ENCODE measurements at places on chromosomes 12 and 14.

- DNase-seq: no peak
Measured at GRCh38 chr12:113831476-113831875, 134.6 kb downstream of the RBM19 start.

- DNase-seq: no peak
Measured at GRCh38 chr12:124608450-124608870, 41.0 kb upstream of the NCOR2 start.

DNA sequence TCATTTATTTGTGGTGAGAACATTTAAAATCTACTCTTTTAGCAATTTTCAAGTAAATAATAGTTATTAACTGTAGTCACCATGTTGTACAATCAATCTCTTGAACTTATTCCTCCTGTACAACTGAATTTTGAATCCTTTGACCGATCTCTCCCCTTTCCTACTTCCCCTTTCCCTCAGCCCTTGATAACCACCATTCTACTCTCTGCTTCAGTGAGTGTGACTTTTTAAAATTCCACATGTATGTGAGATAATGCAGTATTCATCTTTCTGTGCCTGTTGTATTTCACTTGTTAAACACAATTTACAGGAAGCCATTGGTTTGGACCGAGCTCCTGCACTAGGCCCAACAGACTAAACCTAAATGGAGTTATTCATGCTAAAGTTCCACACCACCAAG is 458.9 kb upstream of the PDE3A start:
- no peak for DNase-seq

DNA sequence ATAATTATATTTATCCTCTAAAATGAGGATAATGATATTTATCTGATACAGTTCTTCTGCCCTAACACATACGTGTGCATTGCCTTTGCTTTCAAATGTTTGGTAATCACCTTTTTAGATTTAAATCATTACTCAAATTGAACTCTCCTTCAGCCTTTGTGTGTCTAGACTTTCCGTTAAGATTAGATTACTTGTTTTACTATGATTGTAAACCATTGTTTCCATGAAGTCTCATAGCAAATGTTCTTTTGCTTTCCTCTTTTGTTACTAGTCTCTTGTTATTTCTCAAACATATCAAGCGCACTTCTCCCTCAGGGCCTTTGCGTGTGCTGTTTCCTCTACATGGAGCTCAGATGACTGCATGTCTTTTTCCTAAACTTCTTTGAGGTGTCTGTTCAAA is 63.7 kb downstream of the ETV6 start:
- no peak for DNase-seq

- DNase-seq: no peak
Measured at GRCh38 chr12:99596762-99597161, 50.8 kb upstream of the GARIN6 start.

GRCh38 chr12:123398550-123399254 is 14.8 kb downstream of the KMT5A start:
- no peak for DNase-seq

DNA sequence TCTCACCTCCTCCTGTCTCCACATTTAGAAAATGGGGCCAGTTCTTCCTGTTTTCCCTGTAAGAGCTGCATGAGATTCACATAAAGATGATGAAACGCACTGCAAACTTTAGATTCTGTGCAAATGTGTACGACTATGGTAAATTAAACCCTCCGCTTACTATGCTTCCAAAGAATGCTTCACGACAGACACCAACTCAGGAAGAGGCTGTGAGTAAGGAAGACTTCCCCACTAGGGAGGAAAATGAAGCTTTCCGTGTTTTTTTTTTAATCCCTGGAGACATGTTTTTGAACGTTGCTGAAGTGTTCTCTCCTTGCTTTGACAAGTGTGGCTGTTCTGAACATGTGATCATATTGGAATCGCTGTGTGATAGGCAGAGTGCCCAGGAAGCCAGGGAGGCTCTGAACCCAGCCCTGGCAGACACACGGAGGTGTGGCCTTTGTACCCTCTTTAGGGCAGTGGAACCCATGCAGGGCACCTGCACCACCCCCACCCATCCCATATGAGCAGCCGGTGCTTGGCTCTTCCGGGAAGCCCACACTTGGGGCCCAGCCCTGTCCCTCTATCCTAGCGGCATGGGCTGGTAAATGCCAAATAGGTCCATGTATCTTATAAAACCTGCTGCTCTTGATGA is 7.5 kb upstream of the SYNE3 start:
- DNase-seq: no peak

DNA sequence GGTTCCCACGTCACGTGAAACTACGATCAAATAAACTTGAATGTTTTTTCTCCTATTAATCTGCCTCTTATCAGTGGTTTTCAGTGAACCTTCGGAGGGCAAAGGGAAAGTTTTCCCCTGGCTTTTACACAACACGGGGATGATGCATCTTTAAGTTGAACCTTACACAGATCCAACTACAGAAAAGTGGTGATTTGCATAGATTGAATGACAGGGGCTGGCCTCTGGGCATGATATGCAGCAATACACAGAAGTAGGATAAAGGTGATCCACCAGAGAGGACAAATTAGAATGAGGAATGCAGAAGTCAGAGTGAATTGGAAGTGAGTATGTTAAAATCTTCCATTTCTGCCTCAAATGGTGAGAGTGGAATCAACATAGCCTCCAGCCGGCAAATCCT is 11.6 kb downstream of the GSG1 start:
- no peak for DNase-seq

GRCh38 chr14:76720382-76720813 is 40.9 kb upstream of the VASH1 start:
- no peak for DNase-seq

DNA sequence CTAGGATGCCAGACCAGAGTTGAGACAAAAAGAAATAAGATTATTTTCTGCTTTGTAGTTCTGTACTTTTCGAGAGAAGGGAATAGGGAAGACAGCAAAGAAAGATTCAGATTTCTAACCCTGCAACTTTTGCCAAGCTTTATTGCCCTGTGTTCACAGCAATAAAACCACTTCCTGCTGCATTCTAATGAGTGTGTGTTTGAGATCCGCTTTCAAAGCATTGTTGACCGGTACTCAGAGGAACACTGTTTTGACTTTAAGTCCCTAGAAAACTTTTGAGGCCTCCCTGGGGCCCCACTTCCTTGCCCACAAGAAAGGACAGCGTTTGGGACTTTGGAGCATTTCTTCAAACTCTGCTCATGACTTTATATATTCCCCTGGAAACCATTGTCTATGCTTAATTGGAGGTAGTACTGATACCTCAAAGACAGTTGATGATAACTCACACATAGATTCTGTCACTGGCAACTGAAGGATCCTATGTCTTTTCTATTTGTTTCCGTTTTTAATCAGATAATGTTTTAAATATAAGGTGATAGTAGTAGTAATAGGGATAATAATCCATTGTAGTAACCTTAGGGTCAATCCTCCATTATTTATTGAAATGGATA is 1.3 kb downstream of the RNASE6 start:
- DNase-seq: no peak

GRCh38 chr12:57250956-57251355 is at the start of gene STAC3:
Gene STAC3, minus strand, starts transcription at chr12:57251187. Its CDS starts 1,551 bp downstream, at chr12:57249636.
- no peak for DNase-seq

DNA sequence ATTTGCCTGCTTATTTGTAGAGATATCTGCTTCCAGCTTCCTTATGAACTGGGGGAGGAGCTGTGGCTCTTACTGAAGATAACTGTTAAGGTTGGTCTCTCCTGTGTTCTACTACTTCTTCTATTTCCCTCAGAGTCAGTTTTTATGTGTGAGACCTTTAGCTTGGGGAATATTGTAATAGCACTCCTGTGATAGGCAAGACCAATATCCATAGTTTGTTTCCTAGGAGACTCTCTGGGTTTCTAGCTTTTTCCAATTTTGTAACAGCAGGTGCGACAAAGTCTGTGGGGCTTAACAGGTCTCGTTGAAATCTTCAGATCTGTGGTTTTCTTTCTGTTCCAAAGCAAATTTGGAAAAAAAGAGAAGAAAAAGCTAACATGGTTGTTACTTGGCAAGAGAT is at the start of gene OR10G3:
Gene OR10G3, minus strand, starts transcription at position 101 of the 400 bp plus-strand sequence. CDS start 9,332 bp downstream, outside the sequence.
- no peak for DNase-seq

- DNase-seq: no peak
Measured at GRCh38 chr12:69392179-69392928, 32.8 kb downstream of the YEATS4 start.

DNA sequence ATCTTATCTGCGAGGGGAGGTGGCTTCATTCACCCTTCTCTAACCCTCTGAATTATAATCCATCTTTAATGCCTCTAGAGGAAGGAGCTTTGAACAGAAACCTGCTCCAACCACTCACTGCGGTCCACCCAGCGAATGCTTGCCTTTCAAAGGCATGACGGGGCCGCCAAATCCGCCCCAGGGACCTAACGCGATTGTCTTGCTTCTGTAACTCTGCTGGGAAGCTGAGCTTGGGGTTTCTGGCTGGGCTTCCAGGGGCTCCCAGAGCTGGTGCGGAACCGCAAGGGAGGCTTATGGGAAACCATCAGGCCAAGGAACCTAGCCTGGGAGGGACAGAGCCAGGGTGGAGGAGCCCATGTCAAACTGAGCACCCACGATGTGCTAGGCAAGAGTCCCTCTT is 231.2 kb upstream of the LHX5 start:
- no peak for DNase-seq

DNA sequence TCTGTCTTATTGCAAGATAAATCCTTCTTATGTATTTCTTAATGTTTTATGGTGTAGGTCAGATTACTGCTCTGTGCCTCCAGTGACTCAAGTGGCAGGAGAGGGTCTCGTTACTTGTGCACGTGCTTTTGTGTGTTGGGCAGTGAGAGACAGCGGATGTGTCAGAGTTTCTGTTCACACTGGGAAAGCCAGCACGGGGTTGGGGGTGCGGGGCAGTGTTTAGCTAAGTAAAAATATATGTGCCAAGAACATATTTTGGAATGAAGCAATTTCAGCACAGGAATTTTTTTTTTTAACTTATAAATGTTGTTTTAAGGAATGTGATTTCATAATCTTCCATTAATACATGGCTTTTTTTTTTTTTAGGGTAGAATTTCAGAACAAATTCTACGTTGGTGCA is 4.5 kb upstream of the DNAH10 start:
- DNase-seq: no peak

DNA sequence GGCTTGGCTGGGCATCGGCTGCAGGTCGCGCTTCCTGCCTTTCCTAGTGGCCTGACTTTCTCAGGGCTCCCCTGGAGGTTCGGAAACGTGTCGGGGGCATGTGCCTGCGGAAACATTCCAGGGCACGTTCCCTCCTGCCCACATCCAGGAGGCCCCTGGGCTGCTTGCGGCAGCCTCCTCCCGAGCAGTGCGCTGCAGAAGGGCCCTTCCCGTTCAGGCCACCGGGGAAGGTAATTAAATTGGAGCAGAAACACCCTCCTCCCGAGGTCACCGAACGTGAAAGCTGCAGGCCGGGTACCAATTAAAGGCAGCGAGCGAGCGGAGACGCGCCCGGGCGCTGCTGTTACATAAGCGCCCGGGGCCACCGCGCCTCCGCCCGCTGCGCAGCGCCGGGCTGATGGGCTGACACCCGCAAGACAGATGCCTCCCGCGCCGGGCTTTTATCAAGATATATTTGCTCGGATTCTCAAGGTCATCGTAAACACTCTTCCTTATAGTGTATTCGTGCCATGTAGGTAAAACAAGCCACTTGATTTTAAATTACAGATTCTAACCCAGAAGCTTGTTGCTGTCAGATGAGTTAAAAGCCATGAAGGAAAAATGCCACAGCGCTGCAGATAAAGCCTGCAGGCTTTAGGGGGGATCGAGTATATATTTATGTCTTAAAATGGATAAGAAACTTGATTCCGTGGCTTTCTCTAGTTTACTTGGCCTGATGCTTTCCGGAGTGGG is 31.4 kb downstream of the SSPN start:
- no peak for DNase-seq

- no peak for DNase-seq
Measured at GRCh38 chr12:115324949-115325593, 641.1 kb upstream of the TBX3 start.

DNA sequence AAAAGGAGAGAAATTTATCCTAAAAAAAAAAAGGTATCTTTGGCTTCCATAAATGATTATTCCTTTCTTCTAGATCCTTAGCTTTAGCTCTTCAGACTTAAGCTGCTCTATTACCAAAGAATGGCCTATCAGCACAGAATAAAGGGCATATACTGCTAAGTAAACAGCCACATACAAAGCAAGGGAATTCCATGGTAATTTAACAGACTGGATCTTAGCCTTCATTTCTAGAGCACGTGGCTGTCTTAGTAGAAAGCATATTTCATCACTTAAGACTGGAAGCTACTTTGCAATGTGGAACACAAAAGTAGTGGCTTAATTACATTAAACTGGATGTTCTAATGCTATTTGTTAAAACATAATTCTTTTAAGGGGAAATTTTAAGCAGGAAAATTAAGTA is 23.1 kb downstream of the TMED10 start:
- no peak for DNase-seq

DNA sequence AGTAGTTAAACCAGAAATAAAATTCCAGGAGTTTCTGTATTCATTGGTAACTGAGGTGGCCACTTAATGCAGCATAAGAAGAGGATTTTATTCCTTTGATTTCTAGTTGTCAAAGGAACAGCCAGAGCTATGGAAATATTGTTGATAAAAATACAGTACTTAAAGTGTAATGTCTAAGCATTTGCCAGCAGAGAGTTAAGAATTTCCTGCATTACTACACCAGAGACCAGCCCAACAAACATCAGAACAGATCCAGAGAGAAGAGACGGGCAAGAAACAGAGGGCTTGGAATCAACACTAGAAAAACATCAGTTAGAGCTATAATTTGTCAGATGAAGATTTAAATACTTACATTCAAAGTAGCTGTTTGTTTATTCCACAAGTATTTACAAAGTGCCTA is 77.9 kb downstream of the ST8SIA1 start:
- no peak for DNase-seq

DNA sequence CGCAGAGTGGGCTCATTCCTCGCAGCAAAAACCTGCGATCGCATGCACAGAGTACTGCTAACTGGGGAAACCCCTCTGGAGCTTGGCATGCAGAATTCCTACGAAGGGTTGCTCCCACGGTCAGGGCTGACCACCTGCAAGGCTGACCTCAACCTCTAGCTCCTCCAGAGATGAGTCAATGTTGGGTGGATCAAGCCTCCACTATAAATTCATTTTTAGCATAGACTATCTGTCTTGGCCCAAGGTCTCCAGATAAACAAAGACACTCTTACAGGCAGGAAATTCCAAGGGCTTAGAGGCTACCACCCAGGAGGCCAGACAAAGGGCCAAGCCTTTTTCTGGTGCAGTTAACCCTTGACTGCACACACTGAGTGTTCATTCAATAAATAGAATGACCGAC is 296.5 kb downstream of the TMEM132D start:
- no peak for DNase-seq

DNA sequence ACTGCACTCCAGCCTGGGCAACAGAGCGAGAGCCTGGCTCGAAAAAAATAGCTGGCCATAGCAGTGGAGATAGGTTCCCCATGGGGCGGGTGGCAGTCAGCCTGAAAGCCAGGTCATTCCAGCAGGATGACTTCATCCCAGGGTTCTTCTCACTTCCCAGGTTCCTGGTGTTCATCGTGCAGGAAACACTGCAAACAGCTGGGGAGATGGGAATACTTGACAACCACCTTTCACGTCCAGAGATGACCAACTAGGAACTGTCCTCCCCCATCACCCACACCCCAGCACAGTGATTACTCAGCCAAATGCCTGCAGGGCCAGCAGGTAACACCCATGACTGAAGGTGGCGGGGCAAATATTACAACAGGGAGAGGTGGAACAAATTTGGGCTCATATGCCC is 1.7 kb downstream of the VSIG10 start:
- no peak for DNase-seq

All from cortex of kidney (tissue), 1 donor.